NCI-H2081 treated with DMSO at 0.1 percent for 48 hours (cell line): ENCODE measurements at places on chromosomes 2 and 18.

GRCh38 chr2:100060875-100061274 lies 81.5 kb downstream of the AFF3 start:
- DNase-seq: no peak

DNA sequence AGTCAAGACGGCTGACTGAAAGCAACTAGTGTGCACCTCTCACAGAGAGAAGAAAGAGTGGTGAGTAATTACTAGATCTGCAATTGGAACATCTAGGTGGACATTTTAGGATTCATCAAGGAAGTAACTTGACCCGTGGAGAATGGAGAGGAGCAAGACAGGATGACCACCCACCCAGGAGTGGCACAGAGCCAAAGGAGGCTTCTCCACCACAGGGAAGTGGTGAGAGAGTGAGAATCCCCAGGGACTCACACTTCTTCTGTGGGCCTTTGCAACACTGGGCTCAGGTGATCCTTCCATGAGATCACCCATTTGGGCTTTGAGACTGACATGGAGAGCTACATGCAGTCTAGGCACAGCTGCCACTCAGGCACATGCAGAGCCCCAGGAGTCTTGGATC lies 132.8 kb upstream of the GALNT5 start:
- DNase-seq: no peak

DNA sequence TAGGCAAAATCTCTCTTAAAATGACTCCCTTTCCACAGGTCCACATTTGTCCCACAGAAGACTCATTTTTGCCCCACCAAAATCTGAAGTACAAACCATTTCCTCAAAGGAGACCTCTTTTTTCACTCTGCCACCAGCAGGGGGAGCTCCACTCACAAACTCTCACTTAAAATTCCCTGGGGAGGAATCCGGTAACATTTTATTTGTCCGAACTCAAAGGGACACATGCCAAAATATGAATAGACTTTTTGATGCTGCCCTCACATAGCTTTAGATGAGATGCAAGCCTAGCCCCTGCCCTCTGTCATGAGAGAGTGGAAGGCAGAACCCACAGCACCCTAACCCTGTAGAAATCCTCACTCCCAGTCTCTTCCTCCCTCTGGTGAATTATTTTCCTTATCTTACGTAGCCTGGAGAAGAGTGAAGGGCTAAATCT lies 57.1 kb downstream of the RMDN2 start:
- no peak for DNase-seq

GRCh38 chr2:86025976-86026743 lies 79.5 kb downstream of the POLR1A start:
- no peak for DNase-seq

- DNase-seq: no peak
Measured at GRCh38 chr2:99701503-99701902, 211.7 kb upstream of the REV1 start.

DNA sequence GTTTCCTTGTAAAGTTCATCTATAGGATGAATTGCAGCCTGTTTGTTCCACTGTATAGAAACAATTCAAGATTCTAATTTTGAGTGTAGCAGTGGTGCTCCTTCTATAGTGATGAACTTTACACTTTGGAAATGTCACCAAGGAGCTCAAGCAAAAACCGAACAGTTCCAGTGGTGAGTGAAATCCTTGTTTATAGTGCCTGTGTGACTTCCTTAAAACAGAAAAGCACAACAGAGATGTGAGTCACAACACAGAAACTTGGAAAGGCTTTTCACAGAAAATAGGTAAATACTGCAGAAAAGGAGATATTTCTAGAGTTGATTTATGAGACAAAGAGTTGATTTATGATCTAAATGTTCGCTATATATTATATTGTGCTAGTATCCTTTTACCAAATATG lies 482.0 kb downstream of the PTPRM start:
- DNase-seq: no peak

DNA sequence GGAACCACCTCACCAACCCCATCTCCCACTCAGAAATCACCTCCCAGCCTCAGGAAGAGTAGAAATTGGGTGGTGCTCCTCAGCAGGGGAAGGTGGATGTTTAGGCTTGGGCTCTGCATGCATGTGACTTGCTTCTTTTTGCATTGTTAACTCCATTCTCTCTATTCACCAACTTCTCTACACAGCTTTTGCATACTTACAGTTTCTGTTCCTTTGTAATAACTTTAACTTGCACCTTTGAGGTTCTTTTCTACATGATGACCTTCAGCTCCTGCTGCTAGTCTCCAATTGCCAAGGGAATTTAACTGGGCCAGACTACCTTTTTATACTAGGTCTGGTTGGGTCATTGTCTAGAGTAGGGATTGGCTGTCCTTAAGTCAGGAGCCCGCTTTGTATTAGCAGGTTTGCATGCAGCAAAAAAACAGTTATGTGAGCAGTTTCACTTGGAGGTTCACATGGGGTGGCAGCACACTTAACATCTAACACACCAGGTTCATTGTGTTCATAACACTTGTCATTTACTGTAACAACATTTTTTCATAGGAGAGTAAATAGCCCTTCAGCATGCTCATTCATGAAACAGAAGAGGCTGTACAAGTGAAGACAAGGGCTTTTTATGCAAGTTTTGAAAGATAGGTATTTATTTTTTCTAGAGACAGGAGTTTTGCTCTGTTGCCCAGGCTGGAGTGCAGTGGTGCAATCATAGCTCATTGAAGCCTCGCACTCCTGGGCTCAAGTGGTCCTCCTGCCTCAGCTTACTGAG lies 12.0 kb downstream of the MRPL35 start:
- no peak for DNase-seq

GRCh38 chr2:127067620-127068350 lies 39.2 kb downstream of the BIN1 start:
- DNase-seq: no peak

DNA sequence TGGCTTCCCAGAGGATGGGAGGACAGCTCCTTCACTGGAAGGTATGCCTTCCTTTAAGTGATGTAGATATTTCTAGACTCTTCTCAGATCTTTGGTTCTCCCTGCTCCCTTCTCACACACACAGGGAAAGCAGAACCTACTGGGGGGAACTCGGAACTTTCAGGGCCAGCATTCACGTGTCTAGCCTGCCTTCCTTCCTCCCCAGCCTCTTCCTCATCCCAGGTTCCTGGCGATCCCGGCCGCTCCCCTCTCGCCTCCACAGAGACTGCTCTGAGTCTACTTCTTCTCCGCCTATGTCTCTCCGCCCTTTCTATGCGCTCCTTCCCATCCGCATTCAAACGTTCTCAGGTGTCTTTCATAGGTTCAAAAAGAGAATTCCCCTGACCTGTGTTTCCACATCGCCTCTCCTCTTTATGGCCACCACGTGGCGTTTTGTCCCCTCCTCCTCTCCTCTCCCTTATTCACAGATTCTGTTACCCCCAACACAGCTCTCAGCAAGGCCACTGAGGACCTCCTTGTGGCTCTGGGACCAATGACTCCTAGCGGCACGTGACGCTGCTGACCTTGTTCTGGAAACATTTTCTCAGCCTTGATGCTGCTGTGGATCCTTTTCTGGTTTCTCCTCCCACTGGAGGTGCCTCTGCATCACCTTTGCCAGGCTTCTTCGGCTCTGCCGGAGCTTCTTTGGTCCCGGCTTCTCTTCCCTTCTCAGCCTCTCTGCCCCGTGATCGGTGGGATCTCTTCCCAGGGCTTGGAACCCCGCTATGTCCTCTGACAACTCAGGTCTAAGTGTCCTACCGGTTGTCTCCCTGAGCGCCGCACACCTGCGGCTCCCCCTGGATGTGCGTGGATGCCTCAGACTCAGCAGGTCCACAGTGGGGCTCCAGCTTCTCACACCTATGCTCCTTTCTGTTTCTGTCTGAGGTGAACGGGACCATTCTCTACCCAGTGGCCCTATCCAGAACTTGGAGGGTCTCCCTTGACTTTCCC lies 77.5 kb downstream of the VAPA start:
- no peak for DNase-seq

DNA sequence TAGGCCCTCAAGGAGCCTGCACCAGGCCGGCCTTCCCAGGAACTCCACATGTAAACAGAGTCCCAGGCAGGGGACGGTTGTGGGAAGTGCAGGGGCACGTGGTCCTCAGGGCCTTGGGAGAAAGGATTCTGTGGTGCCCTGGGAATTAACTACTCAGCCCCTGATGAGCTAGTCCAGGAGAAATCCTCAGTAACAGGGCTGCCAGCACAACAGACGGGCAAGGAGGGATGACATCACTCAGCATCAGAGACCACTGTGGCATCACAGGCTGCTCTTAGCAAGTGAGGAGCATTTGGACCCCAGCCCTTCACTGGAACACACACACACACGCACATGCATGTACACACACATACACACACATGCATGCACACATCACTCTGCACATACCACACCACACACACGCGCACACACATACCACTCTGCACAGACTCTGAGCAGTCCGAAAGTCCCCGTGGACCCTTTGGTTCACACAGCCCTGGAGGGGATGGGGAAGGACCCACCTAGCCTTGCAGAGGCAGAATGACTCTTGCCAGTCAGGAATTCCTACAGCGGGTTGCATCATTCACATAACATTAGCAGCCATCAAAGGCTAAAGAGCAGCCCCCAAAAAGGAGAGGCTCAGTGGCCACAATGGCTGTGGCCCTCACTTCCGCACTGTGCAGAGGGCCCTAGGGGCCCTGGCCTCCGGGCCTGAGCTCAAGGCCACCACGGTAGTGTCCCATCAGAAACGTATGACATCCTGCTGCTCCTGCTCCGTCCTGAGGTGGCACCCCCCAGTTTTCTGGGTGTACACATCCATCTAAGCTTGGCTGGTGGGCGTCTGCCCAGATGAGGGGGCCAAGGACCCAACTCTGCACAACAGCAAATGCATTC lies 1.9 kb upstream of the NMUR1 start:
- DNase-seq: no peak

DNA sequence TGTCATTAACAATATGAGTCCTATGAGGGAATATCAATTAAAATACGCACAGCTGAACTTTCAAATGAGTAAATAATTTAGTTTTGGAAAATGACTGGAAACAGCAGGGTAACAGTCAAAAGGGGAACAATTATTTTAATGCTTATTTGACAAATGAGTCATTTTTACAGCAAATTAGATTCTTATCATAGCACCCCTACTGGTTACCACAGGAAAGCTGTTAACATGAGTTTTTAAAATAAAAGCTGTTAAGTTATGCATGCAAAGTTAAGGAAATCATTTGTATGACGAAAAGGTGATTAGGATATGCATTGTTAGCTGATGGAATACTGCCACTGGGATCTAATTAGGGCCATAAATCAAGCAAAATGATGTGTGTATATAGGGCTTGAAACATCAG lies 435.1 kb upstream of the MEIS1 start:
- DNase-seq: no peak

GRCh38 chr2:141506135-141506534 lies 624.7 kb downstream of the LRP1B start:
- DNase-seq: no peak

- no peak for DNase-seq
Measured at GRCh38 chr2:30777661-30778505, 29.4 kb downstream of the CAPN13 start.

DNA sequence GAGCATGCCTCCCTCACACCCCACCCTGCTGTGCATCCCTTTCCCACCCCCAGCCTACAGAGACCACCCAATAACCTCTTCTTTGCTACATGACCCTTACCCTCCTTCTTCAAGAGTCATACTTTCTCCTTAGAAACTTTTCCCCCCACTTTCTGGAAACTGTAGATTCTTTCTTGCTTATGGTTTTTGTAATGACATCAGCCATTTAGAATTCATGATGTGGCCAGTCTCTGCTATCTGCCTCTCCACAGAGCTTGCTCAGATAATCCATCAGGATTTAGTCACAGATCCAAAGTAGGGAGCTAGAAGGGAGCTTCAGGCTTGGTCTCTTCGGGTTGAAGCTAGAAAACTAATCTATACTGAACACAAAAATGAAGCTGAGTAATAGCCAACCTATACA lies 36.5 kb downstream of the GALM start:
- DNase-seq: no peak

- no peak for DNase-seq
Measured at GRCh38 chr2:206368933-206369569, 74.3 kb upstream of the ADAM23 start.

DNA sequence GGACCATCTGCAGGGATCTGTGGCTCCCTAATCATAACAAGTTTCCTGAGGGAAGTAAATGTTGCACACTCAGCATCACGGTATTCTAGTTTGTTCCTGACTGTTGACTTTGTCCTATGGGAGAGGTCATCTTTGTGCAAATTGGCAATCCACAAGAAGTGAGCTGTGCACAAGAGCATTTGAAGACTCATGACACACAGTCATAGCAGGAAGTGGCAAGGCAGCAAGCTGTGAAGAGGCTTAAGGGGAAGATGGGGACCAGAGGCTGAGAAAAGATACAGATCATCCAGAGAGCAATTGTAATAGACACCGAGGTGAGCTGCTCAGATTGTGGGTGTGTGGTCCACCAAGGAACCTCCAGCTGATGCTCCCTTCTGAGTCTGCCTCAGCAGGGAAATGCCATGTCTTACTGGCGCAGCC lies 2.7 kb downstream of the TNP1 start:
- no peak for DNase-seq

DNA sequence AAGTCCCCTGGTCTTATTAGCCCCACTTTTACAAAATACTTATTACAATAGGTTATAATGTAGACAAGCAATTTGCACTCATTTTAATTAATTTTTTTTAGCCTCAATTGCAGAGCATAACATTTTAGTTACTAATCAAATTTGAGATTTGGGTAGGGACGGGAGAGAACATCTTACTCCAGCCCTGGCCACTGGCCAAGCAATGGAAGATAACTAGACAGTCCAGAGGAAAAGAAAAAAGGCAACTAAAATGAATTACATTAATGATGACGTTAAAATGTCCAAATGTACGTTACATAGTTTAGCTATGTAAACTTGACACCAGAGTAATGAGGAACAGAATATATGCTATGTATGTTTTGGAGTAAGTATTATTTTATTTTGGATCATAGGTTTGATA lies 11.0 kb upstream of the CAVIN2 start:
- no peak for DNase-seq

- DNase-seq: no peak
Measured at GRCh38 chr2:102273619-102274211, 37.6 kb upstream of the IL1RL1 start.

- no peak for DNase-seq
Measured at GRCh38 chr18:23595591-23595990, 9.3 kb upstream of the NPC1 start.

GRCh38 chr2:1907291-1907690 lies 163.0 kb upstream of the PXDN start:
- no peak for DNase-seq

GRCh38 chr2:11744631-11745394 lies 1.6 kb upstream of the LPIN1 start:
- no peak for DNase-seq

- no peak for DNase-seq
Measured at GRCh38 chr2:227627769-227628168, 10.5 kb downstream of the SCYGR4 start.

- DNase-seq: no peak
Measured at GRCh38 chr2:163779970-163780597, 44.3 kb upstream of the FIGN start.

GRCh38 chr2:234843411-234843810 lies 108.4 kb upstream of the SH3BP4 start:
- DNase-seq: no peak

GRCh38 chr2:47558116-47558767 lies 155.3 kb downstream of the MSH2 start:
- DNase-seq: no peak

GRCh38 chr2:210630873-210631560 lies 74.6 kb downstream of the CPS1 start:
- peak; percentile 35 for DNase-seq

- no peak for DNase-seq
Measured at GRCh38 chr2:32706815-32707579, 79.1 kb downstream of the TTC27 start.
